NCI-H2081 (cell line): ENCODE measurements at places on chromosomes 5 and 9.

DNA sequence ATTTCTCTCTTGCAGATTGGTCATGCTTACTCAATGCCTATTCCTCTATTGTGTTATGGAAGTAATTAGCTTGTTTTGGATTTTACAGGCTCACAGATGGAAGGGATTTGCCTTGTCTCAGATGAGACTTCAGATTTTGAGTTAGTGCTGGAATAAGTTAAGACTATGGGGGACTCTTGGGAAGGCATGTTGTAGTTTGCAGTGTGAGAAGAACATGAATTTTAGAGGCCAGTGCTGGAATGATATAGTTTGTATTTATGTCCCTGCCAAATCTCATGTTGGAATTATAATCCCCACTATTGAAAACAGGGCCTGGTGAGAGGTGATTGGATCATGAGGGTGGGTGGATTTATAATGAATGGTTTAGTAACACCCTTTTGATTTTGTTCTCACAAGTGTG, 6.1 kb upstream of the TUSC1 start:
- DNase-seq: no peak

DNA sequence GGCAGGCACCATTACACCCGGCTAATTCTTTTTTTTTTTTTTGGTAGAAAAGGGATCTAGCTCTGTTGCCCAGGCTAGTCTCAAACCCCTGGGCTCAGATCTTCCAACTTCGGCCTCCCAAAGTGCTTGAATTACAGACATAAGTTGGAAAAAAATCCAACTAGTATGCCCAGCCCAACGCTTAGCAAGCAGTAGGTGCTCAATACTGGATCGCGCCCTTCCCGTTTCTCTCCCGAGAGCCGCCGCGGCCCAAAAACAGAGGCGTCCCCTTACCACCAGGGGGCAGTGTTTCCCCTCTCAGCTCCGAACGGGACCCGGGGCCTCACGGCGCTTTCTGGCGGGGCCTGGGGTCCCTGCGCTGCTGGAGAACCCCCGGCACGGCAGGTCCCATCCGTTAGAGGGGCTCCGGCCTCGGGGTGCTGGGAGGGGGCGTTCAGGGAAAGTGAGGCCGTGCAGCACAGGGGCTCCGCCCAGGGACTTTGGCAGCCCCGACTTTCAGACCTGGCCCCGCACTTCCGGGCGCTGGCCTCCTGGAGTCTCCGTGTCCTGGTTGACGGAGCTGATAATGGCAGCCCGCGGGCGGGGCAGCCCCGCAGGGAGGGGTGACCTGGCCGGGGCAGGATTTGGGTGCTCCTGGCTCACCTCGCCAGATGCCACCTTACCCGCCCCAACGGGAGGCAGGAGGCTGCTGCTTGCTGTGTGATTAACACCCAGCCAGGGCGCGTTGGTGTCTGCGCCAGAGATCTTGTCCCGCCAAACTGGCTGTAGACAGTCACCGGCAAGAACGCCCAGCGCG, 15.2 kb downstream of the PTGES start:
- DNase-seq: peak; percentile 81

DNA sequence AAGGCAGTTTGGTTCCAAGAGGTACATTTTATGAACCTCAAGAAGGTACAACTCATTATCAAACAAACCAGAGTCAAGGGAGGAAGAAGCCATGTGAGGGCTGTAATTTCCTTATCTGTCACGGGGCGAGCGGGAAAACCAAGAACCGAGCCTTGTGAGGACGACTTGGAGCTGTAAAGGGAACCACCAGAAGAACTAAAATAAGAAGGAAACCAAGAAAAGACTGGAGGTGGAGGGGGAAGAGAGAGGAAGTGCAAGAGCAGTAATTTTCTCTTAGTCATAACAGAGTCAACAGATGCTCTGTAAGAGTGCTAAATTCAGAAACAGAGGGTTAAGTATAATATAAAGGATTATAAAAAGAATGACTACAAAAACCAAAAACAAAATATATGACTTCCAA, 127.1 kb downstream of the DIRAS2 start:
- DNase-seq: no peak

DNA sequence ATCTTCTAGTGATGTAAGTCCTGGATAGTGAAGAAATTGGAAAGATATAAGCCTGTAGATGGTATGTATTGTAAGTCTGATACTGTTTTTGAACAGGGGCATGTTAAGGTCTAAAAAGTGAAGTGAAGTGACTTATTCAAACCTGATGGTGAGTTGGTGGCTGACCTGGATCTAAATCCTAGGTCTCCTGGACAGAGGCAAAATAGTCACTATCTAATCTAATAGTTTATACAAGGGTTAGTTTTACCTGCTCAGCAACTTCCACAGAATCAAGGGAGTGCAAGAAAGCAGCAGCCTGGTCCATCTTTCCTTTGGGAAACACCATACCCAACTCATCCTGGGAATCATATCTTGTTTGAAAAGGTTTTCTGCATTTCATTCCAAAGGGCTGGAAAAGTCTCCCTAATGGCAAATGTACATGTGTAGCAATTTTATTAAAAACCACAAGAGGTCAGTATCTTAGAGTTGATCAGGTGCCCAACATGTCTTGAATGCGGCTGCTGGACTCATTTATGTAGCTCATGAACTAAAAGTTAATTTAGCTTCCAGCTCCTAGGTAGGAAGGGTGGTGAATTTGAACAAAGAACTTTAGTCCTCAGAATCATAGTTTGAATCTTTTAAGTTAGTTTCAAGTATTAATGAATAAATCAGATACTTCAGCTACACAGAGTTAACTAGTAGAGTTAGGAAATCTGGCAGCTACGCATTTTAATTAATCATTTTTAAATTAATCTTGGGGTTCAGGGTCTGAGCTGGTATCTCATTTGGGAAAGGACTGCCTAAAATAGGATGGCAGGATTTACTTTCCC, 26.0 kb downstream of the SKP2 start:
- peak; percentile 63 for DNase-seq

- no peak for DNase-seq
Measured at GRCh38 chr9:35712762-35713400, 19.1 kb downstream of the TLN1 start.

GRCh38 chr5:170450061-170450669, 53.7 kb upstream of the KCNIP1 start:
- no peak for DNase-seq

- no peak for DNase-seq
Measured at GRCh38 chr5:58606064-58606463, 23.2 kb downstream of the RAB3C start.

DNA sequence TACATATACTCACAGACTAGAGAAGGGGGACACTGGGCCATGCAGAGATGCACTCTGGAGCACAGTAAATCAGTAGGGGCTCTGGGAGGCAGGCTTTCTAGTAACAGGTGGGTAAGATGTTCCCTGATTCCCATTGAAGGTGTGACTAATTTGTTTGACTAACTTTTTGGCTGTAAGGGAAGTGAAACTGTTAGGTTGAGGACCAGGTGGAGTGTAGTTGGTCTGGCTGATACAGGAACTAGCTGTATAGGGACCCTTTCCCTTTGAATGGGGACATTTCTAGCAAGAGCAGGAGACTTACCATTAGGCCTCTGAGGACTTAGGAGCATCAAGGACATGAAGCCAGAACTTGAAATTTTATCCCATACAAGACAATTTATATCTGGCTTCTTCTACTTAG, 989.6 kb upstream of the COX7C start:
- no peak for DNase-seq

GRCh38 chr5:160494451-160494850, 72.8 kb downstream of the PTTG1 start:
- no peak for DNase-seq

DNA sequence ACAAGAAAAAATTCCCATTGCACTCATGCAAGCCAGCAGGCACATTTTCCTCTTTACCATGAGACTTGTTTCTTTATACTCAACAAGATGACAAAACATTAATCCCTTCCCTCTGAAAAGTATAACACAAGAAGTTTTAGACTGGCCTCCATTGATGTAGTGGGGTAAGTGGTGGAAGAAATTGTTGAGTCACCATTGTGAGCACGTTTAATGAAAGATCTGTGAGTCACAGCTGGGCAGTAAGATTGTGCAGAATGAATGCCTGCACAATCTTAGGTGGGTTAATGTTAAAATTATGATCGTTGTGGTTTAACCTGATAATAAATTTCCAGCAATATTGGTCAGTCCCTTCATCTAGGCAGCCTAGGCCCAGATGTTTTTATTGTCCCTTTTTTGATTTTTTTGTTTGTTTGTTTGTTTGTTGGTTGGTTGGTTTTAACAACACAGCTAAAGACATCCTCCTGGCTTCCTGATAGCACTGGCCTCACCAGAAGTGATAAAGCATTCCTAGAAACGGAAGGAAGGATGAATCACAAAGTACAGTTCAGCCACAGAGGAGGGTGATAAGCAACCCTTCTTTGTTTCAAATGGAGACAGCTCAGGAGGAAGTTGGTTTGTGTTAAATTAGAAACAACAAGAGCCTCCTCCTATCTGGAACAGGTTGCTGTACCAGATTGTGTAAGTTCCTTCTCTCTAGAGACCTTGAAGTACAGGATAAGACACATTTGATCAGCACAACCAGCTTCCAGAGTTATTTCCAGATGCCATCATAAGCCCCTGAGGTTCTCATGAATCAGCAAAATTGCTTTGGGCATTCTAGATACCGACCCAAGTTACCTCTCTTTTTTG, 40.3 kb downstream of the SLC24A2 start:
- DNase-seq: no peak

DNA sequence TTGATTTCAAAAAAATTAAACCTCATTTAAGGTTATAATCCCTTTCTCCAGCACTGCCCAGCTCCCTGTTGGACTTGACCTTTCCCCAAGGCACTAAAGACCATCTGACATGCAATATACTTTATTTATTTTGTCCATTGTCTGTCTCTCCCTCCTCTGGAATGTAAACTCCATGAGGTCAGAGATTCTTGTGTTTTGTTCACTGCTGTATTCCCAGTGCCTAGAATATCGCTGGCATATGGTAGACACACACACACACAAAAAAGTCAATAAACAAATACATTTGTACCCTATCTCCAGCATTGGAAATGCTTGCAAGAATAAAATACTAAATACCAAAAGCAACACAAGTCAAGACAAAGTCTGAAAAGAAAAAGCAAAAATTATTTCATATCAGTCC, 17.3 kb upstream of the ARSB start:
- DNase-seq: no peak

- no peak for DNase-seq
Measured at GRCh38 chr9:109274884-109275730, 45.8 kb downstream of the EPB41L4B start.

- DNase-seq: no peak
Measured at GRCh38 chr5:99807346-99807745, 727.8 kb upstream of the FAM174A start.
